AG04450 (cell line): ENCODE measurements at places on chromosomes 1 and 21.

DNA sequence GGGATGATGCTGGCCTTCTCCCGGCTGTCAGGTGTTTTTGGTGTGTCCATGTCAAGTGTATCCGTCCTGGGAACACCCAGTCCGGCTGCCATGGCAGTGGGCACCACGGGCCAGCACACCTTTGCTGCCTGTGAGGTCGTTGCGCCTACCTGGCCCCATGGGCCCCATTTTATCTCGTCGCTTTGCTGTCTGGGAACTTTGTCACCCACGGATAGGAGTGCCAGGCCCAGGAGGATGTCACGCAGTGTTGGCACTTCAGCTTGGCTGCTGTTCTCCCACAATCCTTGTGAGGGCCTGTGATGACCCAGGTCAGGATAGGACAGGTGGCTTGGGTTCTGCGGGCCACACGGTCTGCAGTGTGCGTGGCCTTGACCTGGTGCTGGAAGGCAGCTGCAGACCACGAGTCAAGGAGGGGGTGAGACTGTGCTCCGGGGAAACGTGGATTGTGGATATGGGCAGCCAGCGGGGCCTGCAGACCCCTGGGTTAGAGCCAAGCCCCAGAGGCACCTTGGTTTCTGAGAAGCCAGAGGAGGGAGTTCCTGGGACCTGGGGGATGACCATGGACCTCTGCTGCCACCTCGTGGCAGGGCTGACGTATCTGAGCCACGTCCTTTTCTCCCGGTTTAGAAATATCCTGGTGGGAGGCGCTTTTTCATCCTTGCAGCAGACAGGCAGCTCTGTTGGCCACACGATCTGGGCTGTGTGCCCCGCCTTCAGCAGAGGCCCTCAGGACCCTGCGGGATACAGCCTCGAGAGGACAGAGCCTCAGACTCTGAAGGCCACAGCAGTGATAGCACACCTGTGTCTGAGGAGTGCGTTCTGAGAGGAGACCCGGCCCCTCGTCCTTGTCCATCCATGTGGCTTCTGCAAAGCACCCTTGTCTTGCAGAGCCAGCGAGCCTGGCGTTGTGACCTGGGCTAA, 161.1 kb upstream of the COL6A1 start:
- peak; percentile 85 for DNase-seq

DNA sequence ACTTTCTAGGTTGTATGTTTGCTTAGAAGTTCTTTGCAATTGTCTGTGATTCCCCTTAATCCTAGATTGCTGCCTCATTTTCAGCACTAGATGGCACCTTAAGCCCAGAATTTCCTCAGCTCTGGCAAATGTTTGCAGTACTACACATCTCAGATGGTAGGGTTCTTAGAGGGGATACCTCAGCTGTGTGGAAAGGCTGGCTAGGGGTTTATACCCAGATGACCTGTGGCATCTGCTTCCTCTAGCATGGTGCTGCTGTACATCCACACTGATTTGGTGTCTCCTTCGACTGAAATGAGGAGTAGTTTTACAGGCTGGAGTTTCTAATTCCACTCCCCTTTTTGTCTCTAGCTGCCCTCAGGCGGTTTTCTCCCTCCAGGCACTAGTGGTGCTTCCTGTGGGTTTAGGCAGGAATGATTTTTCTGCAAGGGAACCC, 23.5 kb downstream of the ASB17 start:
- DNase-seq: peak; percentile 11

- DNase-seq: no peak
Measured at GRCh38 chr1:234316937-234317336, 56.3 kb upstream of the COA6 start.

DNA sequence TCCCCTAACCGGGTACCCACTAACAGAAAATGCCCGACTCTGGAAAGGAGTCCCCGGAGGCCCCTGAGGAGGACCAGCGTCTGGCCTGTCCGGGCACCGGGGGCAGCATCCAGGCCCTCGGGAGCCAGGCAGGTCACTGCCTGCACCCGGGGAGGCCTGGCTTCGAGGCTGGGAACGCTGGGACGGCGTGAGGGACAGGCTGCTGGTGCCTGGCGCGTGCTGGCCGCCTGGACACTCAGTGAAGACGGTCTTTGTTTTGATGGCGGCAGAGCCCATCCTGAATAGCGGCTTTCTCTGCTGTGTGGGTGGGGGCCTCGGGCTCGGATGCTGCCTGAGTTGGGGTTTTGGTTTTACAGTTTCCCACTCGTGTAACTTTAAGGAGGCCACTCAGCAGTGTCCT, 37.6 kb downstream of the PRKCZ start:
- DNase-seq: no peak

DNA sequence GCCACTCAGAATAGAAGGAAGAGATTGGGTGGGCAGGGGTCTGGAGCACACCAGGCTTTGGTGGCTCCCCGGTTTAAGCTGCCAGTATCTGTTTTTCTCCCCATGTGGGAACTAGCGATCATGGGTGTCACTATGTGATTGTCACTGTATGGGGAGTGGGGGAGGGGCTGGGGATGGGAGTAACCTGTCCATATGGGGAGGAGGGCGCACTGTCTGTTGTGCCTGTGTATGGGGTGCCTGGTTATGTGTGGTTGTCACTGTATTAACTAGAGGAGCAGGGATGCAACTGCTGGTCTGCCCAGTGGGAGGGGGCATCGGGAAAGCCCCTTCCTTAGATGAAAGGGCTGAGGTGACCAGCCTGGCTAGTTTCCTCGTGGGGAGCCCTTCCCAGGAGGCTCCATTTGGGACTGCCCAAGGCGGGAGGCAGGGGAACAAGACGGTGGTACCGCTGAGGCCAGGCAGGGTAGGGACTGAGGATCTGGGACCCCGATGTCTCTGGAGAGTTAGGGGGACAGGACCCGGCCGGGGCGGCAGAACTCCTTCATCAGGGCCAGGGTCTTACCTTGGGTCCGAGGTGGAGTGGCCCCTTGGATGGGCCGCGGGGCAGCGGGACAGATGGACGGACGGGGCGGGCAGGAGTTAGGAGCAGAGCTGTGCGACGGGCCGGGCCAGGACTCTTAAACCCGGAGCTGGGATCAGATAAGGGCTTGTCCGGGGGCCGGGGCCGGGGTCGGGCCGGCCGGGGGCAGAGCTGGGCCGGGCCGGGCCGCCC, at the start of gene KCNJ10:
KCNJ10 (minus strand) TSS at position 701 of the 772 bp plus-strand sequence. CDS start 27,628 bp downstream, outside the sequence.
- DNase-seq: no peak

DNA sequence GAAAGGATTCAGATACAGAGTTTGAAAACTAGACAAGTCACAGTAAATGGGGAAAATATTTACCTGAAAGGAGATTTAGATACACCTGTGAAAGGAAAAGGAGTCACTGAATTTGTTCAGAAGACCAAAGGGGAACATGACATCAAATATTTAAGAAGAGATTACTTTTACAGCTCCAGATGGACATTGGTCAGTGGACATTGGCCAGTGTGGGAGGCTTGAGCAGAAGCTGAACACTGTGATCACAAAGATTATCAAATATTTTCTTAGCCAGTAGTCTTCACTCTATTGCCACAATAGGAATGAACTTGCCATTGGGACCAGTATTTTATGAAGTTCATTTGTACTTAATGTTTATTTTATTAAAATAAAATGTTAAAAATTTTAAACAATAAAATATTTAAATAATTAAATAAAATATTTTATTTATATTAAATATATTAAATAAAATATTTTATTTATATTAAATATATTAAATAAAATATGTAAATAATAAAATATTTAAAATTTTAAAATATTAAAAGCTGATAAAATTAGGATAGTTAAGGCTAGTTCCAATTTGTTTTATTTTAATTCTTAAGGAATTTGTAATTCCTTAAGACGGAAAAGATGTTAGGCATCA, 94.3 kb downstream of the CCDC30 start:
- DNase-seq: no peak

- DNase-seq: no peak
Measured at GRCh38 chr1:22470227-22470626, 18.6 kb downstream of the ZBTB40 start.

DNA sequence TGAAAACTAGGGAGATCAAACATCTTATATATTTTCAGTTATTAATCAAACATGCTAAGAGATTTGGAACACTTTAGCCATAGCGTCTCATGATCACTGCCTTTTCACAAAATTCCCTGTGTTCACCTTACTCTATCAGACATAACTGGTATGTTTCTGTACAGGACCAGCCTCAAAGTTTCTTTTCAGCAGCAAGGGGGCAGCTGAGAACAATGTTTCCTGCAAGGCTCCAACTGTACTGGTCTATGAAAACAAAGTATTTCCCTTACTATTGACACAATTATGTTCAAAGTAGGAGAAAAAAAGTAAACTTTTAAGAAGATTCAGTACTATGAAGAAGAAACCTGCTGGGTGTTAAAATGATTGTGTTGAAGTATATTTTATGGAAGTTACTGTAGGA, 98.5 kb downstream of the ATF6 start:
- no peak for DNase-seq

GRCh38 chr1:63593886-63594605, 835 bp downstream of the PGM1 start:
- no peak for DNase-seq

GRCh38 chr21:42974832-42975820, 764 bp downstream of the PKNOX1 start:
- no peak for DNase-seq

GRCh38 chr1:229029879-229030235, 241.1 kb upstream of the RAB4A start:
- DNase-seq: no peak
